Progenitor cell of endocrine pancreas (in vitro differentiated cells): ENCODE measurements at places on chromosomes 3 and 15.

GRCh38 chr3:122977746-122978466 lies 49.7 kb downstream of the SEMA5B start:
- no peak for DNase-seq

- no peak for DNase-seq
These were observed 64.5 kb downstream of the TRAT1 start for GRCh38 chr3:108887121-108887520.

- DNase-seq = no peak
These were observed 40.2 kb upstream of the IDH2 start for GRCh38 chr15:90142216-90143165.

DNA sequence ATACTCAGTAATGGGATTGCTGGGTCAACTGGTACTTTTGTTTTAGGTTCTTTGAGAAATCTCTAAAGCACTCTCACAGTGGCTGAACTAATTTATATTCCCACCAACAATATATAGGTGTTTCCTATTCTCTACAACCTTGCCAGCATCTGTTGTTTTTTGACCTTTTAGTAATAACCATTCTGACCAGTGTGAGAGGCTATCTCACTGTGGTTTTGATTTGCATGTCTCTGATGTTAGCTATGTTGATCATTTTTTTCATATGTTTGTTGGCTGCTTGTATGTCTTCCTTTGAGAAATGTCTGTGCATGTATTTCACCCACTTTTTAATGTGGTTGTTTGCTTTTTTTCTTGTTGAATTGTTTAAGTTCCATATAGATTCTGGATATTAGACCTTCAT lies 98.2 kb upstream of the DCBLD2 start:
- DNase-seq = no peak

DNA sequence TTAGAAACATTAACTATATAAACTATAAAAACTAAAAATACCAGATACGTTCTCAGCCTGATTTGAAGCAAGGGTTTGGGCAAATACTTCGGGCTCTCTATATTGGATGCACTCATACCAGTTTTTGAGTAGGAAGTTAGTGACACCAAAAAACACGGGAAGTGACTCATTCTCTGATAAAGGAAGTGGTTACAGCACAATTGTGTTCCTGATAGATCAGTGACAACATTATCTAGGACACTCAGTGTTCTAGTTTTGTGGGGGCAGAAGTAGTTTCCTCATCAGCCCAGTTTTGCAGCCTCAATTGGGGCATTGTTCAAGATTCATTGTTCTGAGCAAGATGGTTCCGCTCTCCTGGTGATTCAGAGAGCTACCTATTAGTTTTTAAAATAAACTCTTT lies 469.6 kb upstream of the DPPA4 start:
- DNase-seq = no peak
